Activated CD4-positive, alpha-beta T cell treated with anti-CD3 and anti-CD28 coated beads, Interleukin-2, Interleukin-6, amounts not matched to agents 100 ng/mL and 50 ng/mL, durations not matched to agents 16 hours and 8 hours (primary cell): ENCODE measurements at places on chromosomes 5 and 9.
A peak's percentile ranks its signal among the peaks of the same experiment; 100 is the strongest.

DNA sequence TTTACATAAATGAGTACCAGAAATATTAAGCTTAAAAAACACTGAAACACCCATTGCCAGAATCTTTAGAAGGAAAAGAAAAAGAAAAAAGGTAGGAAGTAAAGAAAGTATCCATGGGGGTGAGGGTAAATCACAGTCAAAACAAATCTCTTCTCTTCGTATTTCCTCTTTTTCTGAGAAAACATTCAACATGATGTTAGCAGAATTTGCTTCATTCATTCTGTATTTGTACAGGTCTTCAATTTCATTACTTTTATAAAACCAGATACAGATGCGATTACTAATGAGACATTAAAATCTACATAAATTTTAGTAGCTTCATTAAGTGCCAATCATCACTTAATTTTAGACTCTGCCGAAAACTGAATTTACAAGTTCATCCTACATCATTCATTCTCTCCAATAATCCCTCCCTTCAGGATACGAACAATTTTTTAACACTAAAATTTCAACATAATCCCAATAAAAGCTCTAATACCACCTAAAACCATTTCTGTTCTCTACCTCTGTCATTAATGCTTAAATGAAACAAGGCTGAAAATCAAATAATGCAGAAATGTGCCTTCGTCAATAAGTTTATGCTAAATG is 7.0 kb downstream of the NR3C1 start:
- no peak for DNase-seq

- DNase-seq, result no peak
Observed at GRCh38 chr5:144036476-144036875, 134.0 kb downstream of the YIPF5 start.

DNA sequence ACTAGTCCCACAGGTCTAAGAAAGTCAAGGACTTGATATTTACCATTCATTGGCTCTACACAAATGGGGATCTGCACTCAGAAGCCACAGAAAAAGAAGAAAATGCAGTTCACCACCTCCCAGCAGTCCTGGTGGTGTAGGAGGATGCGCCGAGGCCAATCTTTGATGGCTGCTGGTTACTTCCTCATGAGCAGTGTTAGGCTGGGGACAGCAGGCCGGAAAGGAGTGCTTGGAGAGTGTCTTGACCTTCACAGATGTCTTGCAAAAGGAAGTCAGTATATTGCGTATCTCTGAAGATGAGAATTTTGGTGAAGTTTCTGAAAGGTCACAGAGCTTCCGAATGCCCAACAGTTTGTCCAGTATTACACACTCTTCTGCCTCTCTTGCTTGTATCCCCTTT is 597.0 kb downstream of the EBF1 start:
- no peak for DNase-seq

DNA sequence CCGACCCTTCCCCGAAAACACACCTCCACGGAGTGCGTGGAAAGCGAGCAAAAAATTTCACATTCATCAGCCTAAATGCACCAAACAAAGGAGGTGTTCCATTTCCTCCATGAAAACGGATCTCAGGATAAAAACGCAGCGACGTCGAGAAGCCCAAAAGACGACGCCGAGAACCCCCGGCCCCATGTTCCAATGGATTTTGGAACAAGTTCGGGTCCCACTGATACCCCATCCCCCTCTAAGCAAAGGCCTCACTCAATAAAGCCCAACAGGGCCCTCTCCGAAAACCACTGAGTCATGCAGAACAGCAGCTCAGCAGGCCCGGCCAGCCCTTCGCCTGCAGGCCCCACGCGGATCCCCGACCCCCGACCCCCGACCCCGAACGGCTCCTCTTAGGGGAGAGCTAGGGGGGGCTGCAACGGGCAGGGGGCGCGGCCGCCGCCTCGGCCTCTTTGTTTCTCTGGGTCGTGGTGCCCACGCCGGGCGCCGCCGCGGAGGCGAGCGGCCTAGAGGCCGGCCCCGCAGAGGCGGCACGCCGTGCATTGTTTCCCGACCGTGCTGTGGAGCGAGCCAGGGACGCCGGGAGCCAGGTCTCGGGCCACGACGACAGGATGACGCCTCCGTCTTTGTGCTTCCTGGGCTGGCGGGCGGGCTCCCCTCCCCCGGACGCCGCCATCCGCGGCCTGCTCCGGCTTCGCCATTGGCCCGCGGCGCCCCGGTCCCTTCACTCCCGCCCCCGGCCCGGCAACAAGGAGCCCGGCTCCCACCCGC is 915 bp downstream of the ZFAND5 start:
- DNase-seq, result peak; percentile 74

DNA sequence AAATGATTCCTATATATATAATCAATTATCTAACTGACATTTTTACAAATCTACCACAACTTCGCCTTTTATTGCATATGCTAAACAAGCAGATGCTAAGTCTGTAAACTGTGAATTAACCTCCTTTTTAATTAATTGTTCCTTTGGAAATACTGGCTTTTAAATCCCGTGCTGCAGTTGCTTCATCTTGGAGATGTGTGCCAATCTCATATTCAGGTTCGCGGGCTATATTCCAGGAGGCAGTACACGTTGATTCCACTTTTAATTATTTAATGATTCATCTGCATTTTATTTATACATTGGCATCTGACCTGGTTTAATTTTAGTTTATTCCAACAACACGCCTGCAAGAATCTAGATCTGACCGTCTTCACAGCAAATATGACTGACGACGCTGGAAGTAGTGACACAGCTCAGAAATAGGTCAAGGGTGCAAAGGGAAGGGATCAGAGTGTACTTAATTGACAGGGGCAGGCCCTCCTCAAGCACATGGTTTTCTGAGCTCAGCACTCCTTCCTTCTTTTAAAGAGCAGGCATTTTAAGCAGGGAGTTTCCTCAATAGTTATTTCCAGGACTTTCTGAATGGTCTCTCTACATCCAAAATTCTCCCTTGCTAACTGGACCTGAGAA is 125.2 kb downstream of the GLIS3 start:
- no peak for DNase-seq

GRCh38 chr9:133973111-133973790 is 18.9 kb downstream of the VAV2 start:
- no peak for DNase-seq

- DNase-seq, result no peak
Observed at GRCh38 chr5:179431221-179431824, 86.1 kb upstream of the ADAMTS2 start.

DNA sequence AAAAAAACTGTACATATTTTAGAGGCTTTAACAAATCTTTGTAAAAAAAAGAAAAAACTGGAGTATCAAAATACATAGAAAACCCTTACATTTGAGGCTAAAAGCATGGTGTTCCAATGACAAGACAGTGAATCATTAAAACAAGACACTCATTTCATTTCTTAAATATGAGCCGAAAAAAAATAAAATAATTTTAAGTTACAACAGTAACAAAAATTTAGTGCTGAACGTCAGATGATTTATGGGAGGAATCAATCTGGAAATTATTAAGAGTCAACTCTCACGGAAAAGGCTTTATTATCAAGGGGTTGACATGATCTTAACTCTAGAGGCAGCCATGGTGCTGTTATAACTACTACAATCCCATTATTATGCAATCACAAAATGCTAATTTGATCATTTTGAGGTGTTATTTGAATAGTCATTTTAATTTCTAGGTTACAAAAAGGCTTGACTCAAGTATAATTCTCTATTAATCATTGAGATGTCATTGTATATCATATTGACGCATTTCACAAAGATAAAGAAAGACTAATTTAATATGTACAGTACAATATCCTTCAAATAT is 51.9 kb downstream of the MAPKAP1 start:
- no peak for DNase-seq

DNA sequence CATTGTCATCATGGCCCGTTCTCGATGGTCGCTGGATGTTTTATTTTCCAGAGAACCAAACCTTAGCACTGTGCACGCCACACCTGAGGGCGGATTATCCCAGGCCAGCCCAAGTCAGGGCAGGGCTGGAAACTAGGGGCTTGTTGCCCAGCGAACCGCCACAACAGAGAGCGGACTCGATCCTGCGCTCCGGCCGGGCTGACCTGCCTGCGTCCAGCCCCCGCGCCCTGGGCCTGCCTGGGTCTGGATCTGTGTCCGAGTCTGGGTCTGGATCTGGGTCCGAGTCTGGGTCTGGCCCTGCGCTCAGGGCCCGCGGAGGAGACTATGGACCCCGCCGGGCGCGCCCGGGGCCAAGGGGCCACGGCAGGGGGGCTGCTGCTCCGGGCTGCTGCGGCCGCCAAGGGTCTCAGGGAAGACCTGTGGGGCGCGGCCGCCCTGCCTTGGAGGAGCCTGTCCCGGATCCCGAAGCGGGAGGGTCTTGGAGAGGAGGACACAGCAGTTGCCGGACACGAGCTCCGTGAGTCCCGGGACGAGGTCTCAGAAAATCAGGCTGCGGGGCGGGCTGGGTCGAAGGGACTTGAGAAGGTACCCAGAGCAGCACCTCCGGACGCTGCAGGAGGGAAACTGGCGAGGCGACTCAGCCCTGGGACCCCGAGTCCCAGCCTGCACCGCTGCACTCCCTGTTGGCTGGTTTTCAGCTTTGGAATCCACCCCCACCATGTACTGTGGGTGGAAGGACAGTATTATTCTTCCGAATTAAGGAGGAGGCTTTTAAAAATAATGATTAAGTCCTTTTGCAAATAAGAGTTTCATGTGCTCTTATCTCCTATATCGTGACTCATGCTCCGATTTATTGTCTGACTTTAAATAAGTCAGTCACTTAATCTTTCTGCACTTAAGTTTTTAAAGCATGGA is at the start of gene ANKDD1B:
ANKDD1B (plus strand) TSS at position 143 of the 915 bp plus-strand sequence; CDS start at position 325, 182 bp downstream.
- DNase-seq, result no peak

DNA sequence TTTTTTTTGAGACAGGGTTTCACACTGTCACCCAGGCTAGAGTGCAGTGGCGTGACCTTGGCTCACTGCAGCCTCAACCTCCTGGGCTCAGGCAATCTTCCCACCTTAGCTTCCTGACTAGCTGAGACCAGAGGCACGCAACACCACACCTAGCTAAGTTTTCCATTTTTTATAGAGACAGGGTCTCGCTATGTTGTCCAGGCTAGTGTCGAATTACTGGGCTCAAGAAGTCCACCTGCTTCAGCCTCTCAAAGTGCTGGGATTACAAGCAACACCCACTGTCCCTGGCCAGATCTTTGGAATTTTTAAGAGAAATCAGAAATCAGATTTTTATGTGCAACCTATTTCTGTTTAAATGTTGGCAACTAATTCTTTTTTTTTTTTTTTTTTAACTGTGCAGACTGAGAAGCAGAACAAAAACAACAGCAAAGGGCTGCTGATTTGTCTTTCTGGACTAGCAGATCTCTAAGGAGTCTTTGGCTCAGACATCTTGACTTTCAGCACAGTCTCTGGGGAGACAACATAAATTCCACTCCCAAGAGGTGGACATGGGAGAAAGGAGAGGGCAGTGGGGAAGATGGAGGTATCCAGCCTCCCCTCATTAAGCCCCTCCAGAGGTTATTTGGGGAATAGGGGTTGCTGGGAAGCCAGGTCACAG is 54.4 kb upstream of the FABP6 start:
- DNase-seq, result no peak

- DNase-seq, result no peak
Observed at GRCh38 chr5:98929710-98930298, 997 bp upstream of the CHD1 start.

GRCh38 chr9:115296831-115297565 is 179.0 kb upstream of the TNC start:
- DNase-seq, result no peak

DNA sequence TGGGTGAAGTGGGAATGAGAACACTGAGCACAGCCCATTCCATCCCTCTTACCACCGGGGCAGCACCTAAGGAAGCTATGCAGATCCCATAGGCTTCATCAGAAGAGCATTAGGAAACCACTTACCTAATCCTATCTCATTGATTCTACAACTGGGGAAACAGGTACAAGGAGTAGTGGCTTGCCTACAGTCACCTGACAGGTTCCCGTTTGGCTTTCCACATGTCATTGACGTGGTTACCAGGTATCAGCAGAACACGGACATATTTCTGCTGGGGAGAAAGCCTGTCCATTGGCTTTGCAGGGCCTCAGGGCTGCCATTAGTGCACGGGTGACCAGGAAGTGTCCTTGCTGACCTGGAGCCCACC is 11.3 kb downstream of the AFAP1L1 start:
- DNase-seq, result no peak

DNA sequence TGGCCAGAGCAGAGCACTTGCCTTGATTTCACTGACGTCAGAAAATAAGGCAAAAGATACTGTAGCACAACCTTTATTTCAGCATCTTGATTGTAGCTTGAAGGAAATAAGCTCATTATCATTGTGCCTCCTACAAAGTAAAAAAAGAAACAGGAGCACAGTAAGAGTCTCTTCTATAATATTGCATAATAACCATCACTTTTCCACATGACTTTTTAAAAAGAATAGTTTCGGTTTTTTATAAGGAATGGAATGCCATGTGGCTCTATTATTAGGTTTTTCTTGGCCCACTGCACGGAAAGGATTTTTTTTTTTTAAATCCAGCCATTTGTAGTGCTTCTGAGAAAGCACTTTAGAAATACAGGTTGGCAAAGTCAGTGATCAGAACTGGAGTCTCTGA is 655.3 kb downstream of the LRRC70 start:
- no peak for DNase-seq

- no peak for DNase-seq
Observed at GRCh38 chr9:38346811-38347210, 45.7 kb upstream of the ALDH1B1 start.

GRCh38 chr5:113063927-113064326 is 87.3 kb downstream of the DCP2 start:
- no peak for DNase-seq
